KBM-7 (cell line): ENCODE measurements at places on chromosomes 16 and 17.

DNA sequence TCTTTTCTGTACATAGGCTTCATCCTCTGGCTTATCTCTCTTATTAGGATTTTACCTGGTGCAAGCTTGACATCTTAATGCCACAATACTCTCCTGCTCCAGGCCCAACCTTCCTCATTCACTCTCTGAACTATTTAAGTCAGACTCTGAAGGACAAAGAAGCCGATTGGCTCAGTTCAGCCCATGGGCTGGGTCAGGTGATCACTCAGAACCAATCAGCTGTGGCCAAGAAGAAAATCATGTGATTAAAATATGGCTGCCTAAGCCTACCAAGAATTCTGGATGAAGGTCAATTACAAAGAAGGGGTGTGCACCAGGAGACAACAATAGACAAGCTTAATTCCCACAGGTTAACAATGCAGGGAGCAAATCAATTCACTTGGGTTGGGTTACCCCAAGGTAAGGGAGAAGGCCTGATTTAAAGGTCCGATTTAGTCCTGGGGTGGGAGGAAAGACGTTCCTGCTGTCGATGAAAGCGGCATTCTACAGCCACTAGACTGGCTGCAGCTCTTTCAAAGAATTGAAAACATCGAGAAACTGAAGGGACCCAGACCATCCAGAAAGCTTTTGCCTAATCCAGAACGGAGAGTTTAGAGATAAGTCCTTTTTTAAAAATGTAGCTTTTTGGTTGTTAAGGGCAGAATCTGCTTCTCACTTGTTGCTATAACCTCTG, 42.9 kb upstream of the NFAT5 start:
- DNase-seq: peak; percentile 32

GRCh38 chr17:80032614-80033171, 3.0 kb downstream of the TBC1D16 start:
- no peak for DNase-seq

DNA sequence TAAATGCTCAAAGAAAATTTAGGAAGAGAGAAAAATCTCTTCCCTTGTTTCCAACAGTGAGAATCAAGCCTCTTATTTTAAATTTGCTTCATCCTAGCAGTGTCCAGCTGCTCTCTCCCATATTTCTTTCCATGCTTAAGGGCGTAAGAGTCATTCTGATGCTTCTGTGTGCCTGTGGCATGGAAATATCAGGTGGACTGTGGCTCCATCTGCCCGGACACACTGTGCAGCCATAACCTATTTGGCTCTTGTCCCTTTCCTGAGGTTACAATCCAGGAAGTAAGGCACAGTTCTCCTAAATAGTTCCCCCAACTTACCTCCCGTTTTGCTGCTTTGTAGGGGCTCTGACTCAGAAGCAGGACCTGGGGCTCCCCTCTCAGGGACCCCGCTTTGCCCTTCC, 6.3 kb upstream of the KRT222 start:
- no peak for DNase-seq

DNA sequence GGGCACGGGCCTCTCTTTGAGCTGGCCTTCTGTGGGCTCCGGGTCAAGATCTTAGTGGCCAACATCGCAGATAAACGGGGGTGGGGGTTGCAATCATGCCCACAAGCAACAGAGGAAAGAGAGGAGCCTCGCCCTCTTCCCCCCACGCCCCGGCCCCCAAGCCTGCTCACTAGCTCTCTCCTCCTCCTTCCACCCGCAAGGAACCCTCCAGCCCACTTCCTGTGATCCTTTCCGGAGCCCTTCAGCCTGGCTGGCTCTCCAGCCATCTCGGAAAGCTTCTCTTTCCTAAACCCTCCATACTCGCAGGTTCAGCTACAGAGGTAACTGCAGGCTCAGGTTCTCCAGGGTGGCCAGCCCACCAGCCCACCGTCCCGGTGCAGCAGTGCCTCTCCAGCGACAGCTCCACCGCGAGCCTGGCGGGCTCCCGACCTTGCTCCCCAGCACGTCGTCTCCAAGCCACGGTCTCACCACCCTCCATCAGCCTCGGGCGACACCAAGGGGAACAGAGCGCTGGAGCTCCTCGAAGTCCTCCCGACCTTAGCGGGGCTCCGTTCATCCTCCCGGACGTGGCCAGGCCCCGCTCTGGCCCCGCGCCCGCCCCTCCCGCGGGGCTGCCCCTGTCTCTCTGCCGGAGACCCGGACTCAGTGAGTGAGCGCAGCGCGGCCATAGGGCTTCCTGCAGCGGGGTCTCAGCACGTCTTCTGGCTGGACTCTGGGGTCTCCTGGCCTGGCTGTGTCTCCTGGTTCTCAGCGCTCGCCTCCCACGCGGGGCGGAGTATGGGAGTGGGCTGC, 12.9 kb upstream of the ODF4 start:
- DNase-seq: peak; percentile 76

DNA sequence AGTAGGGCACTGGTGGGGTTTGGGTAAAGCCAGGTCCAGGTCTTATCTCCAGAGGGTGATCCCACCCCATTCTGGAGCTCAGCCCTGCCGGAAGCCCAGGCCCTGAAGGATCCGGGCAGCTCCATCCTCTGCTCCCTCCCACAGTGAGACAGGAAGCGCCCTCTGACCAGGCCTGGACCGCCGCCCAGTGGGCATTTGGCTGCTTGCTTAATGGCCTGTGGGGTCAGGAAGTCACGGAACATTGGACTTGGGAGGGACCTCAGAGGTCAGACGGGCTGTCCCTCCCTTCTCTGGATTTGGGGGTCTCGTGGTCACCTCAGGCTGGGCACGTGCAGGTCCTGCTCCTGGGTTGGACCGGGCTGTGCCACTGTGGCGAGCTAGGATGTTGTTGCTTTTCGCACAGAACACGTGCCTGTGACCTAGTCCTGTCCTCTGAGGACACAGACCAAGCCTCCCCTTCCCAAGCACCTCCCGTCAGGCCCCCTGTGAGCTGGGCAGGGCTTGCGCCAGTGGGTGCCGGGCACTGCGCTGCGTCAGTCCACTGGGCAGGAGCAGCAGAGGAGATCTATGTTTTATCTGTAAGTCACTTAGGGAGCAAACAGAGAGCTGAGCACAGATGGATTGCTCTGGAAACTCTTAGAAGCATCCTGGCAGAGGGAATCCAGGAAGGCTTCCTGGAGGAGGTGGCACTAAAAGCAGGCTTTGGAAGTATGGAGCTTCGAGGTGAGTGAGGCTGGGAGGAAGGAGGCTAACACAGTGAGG, 49.4 kb upstream of the GSE1 start:
- DNase-seq: no peak

- DNase-seq: no peak
These were observed 47.4 kb downstream of the NETO2 start for GRCh38 chr16:47096297-47096696.

- peak; percentile 73 for DNase-seq
These were observed at the start of gene QPRT for GRCh38 chr16:29678691-29679267. Gene QPRT (plus strand): TSS chr16:29679180. CDS start chr16:29679198, 18 bp downstream.

DNA sequence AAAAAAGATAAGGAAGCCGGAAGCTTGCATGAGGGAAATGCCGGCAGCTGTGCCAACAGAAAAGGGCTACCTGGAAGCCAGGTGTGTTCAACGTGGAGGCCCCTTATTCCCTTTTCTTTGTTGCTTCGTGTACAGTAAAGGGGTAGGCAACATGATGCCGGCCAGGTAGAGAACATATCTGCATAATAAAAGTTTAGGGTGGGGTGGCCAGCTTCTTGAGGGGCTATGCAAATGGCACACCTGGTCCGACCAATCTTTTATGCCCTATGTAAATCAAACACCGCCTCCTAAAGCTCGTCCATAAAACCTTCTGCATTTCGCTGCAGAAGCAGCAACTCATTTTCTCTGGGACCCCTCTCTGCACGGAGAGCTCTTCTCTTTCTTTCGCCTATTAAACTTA, 911.6 kb downstream of the KCNJ2 start:
- no peak for DNase-seq

- DNase-seq: no peak
These were observed 2.5 kb downstream of the TNFSF12 start for GRCh38 chr17:7551396-7551795.

GRCh38 chr17:73271072-73271471, 9.4 kb upstream of the CPSF4L start:
- peak; percentile 32 for DNase-seq

GRCh38 chr16:86635176-86635876, 57.0 kb downstream of the FOXL1 start:
- no peak for DNase-seq

- DNase-seq: no peak
These were observed 38.3 kb upstream of the MAP3K14 start for GRCh38 chr17:45355087-45355486.

DNA sequence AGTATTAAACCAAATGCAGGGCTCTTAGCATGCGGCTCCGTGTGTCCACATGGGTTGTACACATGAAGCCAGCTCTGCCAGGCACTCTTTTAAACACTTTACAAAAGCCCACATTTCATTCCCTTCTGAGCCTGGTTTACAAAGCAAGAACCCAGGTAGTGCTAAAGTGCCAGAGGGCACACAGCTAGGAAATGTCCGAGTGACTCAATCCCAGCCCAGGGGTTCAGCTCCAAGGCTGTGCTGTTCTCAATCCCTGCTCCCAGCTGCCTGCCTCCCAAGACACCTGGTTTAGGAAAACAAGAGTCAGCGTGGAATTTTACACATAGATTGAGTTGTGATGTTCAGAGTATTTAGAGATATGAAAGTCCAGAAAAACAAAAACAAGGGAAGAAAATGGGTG, 13.3 kb upstream of the DCAF7 start:
- no peak for DNase-seq

GRCh38 chr17:64783031-64783461, 120.9 kb upstream of the SMURF2 start:
- no peak for DNase-seq

GRCh38 chr17:41901646-41902045, 17.1 kb downstream of the ACLY start:
- DNase-seq: no peak

GRCh38 chr17:45763182-45763581, 20.9 kb upstream of the CRHR1 start:
- no peak for DNase-seq

GRCh38 chr16:54194334-54194743, 92.2 kb downstream of the IRX3 start:
- no peak for DNase-seq

DNA sequence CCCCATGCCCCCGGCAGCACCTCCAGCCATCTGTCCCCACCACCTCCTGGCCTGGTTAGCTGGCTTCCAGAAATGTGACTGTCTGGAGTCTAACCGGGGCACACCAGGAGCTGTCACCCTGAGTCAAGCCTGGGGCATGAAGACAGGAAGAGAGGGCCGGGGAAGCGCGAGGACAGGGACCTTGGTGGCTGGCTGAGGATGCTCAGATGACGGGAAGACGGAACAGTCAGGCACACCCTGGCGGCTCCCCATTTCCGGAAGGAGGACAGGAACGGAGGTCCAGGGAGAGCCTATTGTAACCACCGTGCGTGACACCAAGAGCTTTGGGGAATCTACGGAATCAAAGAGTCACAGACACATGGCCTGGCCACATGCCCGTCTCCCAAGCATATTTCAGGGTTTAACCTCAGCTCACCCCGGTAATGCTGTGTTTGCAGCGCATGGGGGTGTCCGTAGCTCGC, 51.7 kb downstream of the SDK2 start:
- DNase-seq: no peak

DNA sequence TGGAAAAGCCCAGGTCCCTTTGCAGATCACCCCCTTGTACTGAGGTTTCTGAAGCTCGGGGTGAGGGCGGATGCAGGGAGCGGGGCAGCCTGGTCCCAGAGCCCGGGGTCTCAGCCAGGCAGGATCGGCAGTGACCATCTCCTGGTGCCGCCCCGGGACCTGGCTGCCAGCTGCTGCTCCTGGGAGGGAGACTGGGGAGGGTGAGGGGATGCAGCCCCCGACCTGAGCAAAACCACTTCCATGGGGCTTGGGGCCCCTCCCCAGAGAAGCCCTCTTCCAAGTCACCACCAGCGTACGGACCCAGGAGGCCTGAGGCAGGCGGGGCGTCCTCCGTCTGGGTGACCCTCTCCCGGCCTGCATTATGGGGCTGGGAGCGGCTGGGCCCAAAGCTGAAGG, 14.8 kb downstream of the CD7 start:
- DNase-seq: no peak

GRCh38 chr17:33725675-33726271, 432.7 kb upstream of the ASIC2 start:
- DNase-seq: peak; percentile 35

GRCh38 chr16:72271699-72272240, 99.8 kb upstream of the PMFBP1 start:
- no peak for DNase-seq
